NCI-H446 treated with DMSO at 0.1 percent for 48 hours (cell line): ENCODE measurements at places on chromosomes 4 and X.

DNA sequence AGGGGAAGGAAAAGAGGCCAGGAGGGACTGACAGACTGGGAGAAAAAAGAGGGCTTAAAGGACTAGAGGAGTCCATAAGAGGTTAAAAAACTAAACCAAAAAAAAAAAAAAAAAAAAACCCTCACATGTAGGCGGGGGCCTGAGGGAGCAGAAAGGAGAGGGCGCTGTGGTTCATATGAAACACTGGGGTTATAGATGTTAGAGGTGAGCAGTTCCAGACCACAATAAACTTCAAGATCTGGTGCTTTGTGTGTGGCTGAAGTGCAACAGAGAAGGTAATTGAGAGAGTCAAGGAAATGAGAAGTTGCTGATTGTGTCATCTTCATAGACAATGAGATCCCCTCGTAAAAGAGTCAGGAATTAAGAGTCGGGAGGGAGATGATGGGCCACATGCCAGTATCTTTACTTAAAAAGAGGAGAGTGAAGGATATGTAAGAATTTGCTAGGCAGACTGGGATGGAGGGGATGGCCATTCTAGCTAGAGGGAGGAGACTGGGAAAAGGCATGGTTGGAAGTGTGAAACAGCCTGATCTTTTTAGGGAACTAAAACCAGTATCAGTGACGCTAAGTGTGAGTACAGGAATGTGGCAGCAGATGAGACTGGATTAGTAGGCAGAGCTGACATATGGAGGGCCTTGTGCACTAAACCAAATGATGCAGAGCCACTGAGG, 18.4 kb upstream of the OGT start:
- DNase-seq, result no peak

DNA sequence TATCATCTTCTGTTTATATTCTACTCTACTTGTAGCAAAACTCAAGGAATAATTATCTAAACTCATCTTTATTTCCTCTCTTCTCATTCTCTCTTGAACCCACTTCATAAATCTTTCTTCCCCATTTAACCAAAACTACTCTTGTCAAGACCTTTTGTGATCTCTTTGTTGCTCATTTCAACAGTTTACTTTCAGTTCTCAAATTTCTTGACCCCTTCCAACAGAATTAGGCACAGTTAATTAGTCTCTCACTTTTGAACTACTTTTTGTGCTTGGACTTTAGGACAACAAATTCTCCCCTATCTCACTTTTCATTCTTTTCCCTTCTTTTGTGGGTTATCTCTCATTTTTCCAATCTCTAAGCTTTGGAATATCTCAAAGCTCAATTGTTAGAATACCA, 27.4 kb upstream of the CAMK2D start:
- no peak for DNase-seq

- DNase-seq, result peak; percentile 3
Observed at GRCh38 chr4:54971474-54971950, 153.9 kb downstream of the KDR start.

GRCh38 chr4:132642016-132642817, 506.9 kb upstream of the PCDH10 start:
- DNase-seq, result peak; percentile 10

- DNase-seq, result peak; percentile 13
Observed at GRCh38 chr4:44623676-44624075, 27.7 kb downstream of the YIPF7 start.

- no peak for DNase-seq
Observed at GRCh38 chr4:60723796-60724195, 476.3 kb upstream of the ADGRL3 start.

DNA sequence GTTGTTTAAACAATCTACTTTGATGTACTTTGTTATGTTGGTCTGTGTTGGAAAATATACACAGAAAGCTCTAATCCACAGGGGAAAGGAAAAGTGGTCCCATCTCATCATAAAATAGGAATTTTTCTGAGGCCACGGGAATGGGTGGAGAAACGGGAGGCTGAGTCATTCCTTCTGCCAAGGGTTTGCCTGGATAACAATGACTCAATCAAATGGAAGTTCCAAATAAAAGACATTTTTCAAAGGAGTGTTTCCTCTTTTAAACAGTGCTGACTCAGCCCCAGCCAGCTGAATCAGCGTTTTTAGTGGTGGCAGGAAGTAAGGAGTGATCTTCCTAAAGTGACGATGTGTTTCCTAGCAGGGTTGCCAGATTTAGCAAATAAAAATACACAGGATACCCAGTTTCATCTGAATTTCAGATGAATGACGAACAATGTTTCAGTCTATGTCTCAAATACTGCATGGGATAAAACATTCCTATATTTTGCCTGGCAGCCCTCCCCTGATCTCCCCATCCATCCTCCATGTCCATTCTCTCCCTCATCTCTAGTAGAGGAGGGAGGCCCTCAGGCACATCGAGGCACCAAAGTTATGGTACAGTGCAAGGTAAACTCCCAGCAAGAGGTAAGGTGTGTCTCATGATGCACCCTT, 345.4 kb upstream of the GATB start:
- no peak for DNase-seq

DNA sequence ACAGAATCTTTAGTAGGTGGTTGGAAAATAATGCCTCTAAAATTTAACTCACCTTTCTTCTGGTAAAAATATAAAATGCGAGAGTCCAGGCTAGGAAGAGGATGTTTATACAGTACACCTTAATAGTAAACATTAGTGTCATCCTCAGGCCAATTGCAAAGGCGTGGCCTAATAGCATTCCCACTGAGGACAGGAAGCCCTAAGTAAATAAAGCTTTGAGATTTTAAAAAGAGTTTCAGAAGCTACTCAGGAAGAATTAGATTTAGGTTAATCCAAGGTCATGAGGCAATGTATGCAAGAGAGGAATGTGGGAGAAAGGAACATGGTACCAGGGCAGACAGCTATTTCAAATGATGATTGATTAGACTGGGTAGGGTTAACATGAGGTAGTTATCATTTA, 49.5 kb downstream of the RPGR start:
- no peak for DNase-seq

- DNase-seq, result no peak
Observed at GRCh38 chr4:113838460-113838859, 76.9 kb upstream of the CAMK2D start.

DNA sequence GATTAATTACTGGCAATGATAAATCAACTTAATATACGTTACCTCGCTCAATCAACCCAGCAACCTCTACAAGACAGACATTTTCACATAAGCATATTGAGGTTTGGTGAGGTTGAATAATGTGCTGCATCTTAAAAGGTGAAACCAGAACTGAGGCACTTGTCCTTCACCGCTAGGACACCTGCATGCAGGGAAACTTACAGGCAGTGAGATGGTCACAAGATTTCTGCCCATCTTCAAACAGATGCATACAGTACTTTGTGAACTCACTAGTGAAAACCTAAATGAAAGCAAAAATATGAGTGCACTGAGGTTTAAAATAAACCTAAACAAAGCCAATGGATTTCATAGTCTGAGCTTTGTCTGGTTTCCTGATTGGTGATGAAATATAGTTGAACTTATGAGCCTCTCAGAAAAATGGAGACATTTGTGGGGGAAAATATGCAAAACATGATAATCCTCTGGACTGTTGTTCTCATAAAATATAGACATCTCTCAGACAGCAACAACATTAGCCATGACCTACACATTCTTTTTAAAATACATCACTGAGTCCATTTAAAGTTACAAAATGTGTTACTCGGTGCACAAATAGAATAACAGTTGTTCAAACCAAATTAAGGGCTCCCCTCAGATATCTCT, 20.9 kb upstream of the PRSS12 start:
- DNase-seq, result no peak

GRCh38 chrX:27597508-27597907, 7.4 kb downstream of the DCAF8L2 start:
- DNase-seq, result no peak

- DNase-seq, result no peak
Observed at GRCh38 chr4:41360921-41361793, 104.4 kb downstream of the UCHL1 start.

GRCh38 chr4:152485726-152486276, 50.1 kb downstream of the FBXW7 start:
- no peak for DNase-seq

GRCh38 chrX:27445438-27445837, 17.7 kb downstream of the PPP4R3C start:
- DNase-seq, result no peak

DNA sequence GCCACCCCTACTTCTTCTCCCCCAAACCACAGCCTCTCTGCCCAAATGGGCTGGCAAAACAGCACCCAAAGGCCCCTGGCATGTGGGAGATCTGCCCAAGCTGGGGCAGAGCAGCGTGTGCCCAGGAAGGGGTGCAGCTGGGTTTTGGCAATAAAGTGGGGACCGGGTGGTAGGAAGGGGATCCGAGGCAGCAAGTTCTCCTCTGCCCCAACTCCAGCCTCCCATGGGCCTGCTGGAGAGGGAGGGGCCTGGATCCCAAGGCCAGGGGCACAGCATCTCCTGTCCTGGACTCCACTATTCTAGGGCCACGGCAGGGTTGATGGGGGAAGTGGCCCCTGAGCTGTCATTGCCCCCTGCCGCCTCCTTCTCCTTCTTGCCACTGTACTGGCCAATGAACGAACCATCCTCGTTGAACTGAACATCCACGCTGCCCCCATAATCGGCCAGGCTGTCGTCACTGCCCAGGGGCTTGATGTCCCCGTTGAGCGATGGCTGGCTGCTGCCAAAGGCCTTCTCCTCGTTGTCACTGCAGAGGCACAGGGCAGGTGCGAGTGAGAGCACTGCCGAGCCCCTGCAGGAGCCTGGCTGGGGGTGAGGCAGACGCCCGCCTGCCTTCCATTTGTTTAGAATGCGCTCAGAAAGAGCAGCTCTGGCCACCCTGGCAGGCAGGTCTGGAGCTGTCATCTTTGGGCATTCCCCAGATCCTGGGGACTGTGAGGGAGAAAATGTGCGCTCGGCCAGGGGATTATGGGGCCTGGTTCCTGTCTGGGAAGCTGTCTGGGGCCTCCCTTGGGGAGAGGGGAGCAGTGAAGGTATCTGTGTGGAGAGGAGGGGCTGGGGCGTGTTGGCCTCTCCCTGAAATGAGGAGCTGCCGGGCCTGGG, 23.4 kb downstream of the L1CAM start:
- DNase-seq, result no peak

GRCh38 chr4:182806259-182807252, 110.6 kb downstream of the DCTD start:
- DNase-seq, result no peak

- no peak for DNase-seq
Observed at GRCh38 chrX:50893047-50893446, 17.5 kb upstream of the BMP15 start.

- no peak for DNase-seq
Observed at GRCh38 chrX:43882294-43882681, at the start of gene MAOB. Gene MAOB, minus strand, starts transcription at chrX:43882450. Its CDS starts 151 bp downstream, at chrX:43882299.

GRCh38 chr4:188423039-188423438, 283.8 kb downstream of the TRIML1 start:
- no peak for DNase-seq

DNA sequence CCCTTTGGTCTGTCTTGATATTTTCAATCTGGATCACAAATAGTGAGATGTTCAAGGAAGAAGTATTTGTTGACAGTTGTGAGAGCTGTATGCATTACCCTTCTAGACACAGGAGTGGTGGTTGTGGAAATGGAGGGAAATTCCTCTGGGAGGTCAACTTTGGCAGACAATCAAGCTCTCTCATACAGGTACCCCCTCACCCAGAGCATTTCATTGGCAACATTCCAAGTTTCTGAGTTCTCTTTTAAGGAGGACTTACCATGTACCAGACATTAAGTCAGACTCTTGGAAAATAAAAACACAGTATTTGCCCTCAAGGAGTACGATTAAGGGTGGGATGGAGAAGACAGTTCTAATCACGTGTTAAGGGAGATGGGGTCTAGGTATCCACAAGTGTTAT, 45.3 kb downstream of the KLHL15 start:
- DNase-seq, result no peak

DNA sequence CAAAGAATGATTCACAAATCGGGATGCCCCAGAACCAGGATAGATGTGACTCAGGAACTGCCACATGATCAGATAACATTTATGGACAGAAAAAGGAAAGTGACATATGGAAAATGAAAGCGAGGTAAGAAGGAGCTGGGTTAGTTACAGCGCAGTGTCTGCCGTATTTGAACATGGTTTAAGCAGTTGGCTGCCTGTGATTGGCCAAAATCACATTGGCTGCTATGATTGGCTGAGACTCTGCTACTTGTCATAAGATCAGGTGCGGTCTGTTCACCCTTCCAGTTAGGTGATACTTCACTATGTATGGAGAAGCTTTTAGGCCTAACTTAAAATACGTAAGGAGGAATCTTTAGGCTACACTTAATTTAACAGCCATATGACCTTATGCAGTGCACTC, 322.7 kb upstream of the HAND2 start:
- no peak for DNase-seq

DNA sequence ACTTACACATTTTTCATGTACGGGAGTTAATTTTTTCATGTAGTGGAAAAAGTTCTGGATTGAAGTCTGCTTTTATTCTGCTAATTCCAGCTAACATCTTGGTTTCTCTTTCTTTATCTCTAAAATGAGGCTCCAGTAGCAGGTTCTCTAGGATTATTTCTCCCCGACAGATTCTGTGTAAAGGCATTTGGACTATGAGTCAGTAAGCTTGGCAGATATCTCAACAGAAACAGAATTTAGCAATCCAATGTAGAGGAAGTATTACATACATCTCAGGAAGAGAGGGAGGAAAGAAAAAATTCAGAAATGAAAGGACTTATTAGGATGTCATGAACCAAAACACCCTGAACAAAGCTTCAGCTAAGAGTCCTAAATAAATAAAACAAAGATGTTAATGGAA, 1682.3 kb upstream of the TENM3 start:
- no peak for DNase-seq

DNA sequence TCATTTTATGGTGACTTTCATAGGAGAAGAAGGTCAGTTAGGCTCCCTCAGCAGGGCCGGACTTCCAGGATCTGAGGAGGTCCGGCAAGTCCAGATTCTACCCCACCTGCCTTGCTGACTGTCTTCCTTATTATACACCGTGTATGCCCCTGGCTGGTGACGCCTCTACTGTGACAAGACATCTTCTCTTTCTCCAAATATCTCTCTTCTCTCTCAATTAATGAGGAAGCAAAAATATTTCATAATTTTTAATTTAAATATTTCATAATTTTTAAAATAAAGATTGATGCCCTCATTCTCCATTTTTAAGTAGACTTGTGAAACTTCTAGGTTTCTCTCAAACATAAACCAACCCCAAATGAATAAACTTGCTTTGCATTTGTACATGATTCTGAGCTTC, 202.5 kb downstream of the NSUN7 start:
- DNase-seq, result no peak

DNA sequence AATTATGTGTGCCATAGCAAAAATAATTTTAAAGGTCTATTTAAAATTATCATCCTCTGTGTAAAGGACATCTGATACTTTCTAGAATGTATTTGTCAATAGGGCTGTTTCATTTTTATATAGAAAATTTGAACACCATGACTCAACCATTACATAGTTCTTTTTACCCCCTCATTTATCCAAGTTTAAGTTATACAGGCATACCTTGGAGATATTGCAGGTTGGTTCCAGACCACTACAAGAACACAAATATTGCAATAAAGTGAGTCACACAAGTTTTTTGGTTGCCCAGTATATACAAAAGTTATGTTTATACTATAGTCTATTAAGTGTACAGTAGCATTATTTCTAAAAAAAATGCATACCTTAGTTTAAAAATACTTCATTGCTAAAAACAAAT, 130.4 kb downstream of the MSL3 start:
- no peak for DNase-seq
